Fibroblast of skin of right biceps (primary cell): ENCODE measurements at places on chromosomes 11 and 22.

DNA sequence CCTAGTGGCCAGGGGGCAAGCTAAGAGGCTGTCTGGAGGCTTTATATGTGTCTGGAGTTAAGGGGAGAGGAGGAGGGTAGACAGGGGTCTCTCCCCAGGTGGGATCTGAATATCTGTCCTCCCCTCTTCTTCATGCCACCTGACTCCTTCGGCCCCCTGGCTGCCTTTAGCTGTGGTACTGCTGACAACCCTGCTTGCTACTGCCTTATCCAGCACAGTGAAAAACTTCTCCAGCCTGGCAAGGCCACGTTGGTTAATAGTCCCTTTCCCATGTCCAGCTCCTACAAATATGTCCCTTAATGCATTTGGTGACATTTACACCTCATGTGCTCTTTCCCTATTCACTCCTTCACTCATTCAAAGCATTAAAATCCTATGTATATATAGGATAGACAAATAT lies 42.4 kb upstream of the NNMT start:
- no peak for DNase-seq

DNA sequence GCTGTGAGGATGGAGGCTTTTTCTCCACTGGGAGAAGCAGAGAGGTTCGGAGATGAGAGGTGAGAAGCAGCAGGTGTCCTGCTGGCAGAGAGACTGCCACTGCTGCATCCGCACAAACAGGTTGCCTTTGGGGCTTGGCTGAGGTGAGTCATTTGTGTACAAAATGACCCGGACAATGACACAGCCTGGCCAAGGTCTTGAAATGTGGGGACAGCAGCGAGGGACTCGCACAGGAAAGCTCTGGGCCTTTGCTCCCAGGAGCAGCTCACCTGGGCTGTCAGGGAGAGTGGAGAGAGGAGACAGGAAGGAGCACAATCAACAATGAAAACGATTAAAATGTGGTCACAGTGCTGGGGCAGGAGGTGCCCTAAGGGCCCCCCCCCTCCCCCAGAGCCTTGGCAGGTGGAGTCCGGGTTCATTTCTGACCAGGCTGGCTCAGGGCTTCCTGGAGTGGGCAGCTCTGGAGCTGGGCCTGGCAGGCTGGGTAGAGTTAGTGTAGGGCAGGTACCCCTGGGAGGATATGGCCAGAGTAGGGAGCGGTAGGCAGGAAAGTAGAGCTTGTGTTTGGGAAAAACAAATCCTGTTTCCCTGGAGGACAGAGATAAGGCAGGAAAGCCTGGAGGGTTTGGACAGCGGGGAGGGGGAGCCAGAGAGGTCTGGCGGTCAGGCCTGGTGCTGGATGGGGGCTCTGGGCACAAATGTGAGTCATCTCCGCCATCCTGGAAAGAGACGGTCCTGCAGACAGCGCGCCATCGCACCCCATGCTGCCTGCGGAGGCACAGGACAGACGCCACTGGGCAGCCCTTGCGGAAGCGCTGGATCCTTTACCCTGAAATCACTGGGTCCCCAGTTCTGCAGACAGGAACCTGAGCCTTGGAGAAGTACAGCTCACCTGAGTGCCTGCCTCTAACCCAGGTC lies 37.8 kb upstream of the CELSR1 start:
- no peak for DNase-seq

GRCh38 chr22:41915035-41915785 lies at the start of gene SHISA8:
TSS of gene SHISA8 (minus strand) at chr22:41915074. CDS start at chr22:41914667, 407 bp downstream.
- DNase-seq, result peak; percentile 29

DNA sequence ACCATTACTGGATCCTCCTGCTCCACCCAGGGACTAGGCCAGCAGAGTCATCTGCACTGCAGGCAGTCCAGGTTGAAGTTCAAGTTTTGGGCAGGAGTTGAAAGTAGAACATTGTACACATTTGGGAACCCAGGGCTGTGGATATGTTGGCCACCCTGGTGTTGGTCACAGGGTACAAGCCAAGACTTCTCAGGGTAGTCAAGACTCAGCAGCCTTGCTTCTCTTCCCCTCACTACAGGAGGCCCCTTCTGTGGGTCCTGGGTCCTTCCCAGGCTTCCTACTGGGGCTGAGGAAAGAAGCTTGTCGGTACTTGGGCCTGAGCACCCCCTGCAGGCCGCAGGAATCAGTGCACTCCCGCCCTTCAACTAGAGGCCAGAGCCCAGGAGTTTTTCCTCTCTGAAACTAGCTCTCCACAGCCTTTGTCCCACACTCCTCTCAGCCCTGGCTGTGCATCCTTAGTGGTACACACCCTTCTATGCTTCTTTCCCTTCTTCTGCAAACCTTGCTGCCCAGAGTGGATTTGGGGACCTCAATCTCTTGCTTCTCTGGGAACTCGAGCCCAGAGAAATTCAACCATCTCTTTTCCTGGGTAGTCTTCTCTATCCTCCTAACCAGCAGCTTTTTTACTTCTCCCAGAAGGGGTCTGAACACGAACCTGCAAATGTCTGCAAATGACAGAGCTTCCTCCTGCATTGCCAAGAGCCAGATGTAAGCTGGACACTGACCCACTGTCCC lies 2.6 kb upstream of the HPX start:
- DNase-seq, result peak; percentile 37
